Cardiac septum (tissue), 1 donor: ENCODE measurements at places on chromosomes 16 and 17.

DNA sequence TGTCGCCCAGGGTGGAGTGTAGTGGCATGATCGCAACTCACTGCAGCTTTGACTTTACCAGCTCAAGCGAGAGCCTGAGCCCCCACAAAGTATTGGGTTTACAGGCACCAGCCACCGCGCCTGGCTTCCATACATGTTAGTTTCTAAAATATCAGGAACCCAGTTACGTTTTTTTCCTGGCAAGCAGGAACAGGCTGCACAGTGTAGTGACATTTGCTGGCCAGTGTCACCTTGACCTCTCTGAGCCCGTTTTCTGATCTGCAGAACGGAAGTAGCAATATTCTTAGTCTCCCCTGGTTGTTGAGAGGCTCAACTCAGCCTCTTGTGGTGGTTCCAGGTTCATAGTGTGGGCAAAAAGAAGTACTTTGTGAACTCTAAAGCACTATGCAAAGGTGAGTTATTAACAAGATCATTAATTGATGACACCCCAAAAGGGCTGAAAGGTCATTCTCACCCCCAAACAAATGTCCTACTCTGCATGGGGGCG lies 15.6 kb downstream of the IGF2BP1 start:
- no peak for DNase-seq

DNA sequence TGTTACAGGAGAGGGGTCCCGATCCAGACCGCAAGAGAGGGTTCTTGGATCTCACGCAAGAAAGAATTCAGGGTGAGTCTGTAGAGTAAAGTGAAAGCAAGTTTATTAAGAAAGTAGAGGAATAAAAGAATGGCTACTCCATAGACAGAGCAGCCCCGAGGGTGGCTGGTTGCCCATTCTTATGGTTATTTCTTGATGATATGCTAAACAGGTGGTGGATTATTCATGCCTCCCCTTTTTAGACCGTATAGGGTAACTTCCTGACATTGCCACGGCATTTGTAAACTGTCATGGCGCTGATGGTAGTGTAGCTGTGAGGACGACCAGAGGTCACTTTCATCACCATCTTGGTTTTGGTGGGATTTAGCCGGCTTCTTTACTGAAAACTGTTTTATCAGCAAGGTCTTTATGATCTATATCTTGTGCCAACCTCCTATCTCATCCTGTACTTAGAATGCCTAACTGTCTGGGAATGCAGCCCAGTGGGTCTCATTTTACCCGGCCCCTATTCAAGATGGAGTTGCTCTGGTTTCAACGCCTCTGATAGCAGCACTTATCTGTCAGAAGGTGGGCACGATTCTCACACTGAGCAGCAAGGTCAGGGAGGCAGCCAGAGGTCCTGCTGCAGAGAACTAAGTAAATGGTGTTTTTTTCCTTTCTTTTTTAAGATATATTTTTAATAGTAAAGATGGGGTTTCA lies 26.5 kb upstream of the XYLT2 start:
- no peak for DNase-seq

DNA sequence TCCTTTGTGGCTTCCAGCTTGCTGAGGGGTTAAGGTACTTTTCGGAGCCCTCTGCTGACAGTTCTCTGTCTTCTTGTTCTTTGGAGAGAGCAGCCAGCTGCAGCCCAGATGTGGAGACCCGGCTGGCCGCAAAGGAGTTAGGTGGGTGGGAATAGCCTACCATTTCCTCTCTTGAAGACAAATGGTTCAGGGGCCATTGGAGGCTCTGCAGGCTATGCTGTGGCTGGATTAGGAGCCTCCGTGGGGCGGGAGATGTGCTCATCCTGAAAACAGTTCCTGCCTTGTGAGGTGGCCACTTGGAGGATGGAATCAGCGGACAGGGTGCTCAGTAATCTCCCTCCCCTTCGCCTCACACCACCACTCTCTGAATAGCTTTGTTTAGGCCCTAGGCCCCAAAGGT lies 30.3 kb downstream of the MEOX1 start:
- DNase-seq, result no peak

DNA sequence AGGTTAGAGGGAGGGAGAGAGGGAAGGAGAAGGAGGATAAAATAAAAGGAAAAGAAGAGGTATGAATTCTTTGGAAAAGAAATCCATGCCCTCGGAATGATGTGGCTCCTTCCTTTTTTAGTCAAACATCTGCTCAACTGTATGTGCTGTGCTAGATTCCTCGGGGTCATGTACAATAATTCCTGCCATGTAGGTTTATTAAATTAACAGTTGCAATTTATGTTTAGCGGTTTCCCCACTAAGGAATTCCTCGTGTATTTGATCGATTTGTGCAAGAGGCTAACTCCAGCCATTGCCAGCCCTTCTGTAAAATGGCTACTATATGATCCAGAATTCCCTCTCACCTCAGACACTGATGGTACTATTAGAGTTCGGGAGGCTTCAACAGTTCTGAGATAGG lies 83.0 kb upstream of the TBX2 start:
- DNase-seq, result no peak

- DNase-seq, result no peak
These were observed 42.3 kb upstream of the CDYL2 start for GRCh38 chr16:80846680-80847079.
